ENCODE measurements at places on chromosomes 4 and X.

DNA sequence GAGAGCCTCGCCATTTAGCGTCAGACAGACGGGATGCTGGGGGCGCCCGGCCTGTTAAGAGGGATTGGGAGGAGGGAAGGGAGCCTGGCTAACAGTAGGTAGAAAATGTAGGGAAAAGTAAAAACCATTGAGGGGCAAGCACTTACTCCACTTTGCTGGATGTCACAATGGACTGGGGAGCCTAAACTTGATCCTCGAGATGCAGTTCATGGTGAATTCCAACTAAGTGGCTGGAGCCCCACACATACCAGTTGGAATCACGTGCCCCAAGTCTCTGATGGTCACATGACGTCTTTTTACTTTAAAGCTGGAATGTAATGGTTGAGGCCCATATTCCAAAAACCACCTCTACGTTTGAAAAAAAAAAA is 1.5 kb downstream of the PLS3 start:
- DNase-seq = no peak

DNA sequence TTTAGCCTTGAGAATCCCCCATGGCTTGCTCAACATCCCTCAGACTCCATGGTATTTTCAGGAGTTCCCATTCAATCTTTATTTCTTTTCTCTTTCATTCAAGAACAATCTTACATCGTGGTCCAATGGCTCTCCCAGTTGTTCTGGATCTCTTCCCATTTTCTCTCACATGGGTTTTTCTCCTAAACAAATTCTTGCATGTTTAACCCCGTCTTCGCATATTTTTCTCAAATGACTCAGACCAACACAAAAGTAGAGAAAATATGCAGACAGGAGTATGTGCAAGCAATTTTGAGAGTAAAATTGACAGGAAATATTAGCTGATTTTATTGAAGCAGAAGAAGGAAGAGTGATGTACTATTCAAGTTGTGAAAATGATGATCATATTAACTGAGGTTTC is 396.4 kb upstream of the TRAM1L1 start:
- no peak for DNase-seq

GRCh38 chrX:16466640-16467432 is 183.1 kb upstream of the S100G start:
- DNase-seq = no peak

DNA sequence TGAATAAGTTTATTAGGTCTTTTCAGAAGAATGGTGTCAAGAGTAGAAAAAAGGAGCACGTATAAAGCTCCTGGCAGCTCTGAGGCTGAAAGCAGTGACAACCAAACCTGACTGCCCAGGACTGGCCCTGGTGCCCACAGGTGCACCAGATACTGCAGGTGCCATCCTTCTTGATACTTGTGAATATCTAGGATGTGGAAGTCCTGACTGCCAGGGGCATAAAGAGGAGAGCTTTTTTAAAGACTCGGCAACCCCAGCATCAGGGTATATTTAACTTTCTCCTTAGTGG is 60.7 kb downstream of the TMEM150C start:
- DNase-seq = no peak

GRCh38 chr4:22932326-22932725 is 239.6 kb downstream of the GBA3 start:
- no peak for DNase-seq

DNA sequence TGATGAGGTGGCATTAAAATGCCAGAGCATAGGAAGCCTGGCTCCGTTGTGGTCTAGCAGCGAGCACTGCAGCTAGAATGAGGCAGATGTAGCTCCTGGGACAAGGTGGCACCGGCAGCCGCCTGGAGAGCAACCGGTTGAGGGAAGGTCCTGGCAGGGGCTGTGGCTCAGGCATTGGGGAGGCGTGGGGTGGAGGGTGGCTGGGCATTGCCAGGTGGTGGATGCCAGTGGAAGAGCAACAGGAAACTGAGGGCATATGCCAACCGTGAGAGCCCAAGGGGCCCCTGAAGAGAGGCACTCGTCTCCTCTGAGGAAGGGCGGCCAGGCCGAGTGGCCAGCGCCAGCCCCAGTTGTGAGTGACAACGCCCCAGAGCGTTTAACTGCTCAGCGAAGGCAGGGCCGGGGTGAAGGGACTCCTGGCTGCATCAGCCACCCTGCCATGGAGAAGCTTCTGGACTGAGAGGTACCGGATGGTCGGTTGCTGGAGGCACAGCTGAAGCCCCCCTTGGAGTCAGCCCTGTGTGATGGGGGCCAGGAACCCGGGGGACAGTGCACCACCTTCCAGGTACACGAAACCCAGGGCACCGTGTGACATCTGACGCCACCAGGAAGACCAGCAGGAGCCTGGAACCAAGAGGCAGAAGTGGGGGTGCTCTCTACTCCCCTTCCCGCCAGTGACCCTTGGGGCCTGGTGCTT is 13.2 kb upstream of the PDE6B start:
- DNase-seq = no peak

DNA sequence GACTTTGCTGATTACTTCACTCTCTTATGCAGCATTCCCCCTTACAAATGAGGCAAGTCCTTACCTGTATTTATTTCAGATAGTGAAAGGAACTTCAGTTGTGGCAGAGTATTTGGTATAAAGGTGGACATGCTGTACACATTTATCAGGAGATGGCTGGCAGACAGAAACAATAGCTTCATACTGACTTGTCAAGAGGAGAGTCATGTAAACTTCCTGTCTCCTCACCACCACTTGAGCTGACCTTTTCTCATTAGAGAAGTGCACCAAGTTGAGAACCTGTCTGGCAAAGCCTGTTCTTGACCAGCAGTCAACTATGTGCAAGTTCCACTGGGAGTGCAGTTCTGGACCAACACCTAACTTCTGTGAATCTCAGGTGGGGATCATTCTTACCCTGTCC is 80.8 kb downstream of the LARP1B start:
- DNase-seq = no peak

DNA sequence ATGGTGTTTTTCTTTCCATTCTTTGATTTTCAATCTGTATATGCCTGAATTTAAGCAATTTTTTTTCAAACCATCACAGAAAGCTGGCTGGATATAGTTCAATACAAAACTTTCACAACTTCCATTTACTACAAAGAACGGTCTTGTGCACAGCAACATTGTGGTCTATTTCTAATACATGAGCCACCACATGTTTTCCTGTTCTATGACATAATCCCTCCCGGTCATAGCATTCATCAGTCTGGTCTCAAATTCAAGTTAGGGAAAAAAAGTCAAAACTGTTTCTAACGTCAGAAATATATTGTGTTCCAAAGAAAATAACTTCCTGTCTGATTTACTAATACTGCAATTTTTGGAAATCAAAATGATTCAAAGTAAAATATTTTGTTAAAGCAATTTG is 7.5 kb upstream of the CXCL6 start:
- no peak for DNase-seq

DNA sequence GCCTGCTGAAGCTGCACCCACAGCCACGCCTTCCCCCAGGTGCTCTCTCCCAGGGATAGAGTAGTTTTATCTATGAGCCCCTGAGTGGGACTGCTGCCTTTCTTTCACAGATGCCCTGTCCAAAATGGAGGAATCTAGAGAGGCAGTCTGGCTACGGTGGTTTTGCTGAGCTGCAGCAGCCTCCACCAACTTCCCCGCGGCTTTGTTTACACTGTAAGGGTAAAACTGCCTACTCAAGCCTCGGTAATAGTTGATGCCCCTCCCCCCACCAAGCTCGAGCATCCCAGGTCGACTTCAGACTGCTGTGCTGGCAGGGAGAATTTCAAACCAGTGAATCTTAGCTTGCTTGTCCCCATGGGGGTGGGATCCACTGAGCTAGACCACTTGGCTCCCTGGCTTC is 84.5 kb downstream of the PRKG2 start:
- DNase-seq = no peak

GRCh38 chr4:56127716-56128115 is 179.0 kb downstream of the CEP135 start:
- DNase-seq = no peak

GRCh38 chrX:154051201-154051810 is 31.6 kb upstream of the IRAK1 start:
- DNase-seq = peak; percentile 41

DNA sequence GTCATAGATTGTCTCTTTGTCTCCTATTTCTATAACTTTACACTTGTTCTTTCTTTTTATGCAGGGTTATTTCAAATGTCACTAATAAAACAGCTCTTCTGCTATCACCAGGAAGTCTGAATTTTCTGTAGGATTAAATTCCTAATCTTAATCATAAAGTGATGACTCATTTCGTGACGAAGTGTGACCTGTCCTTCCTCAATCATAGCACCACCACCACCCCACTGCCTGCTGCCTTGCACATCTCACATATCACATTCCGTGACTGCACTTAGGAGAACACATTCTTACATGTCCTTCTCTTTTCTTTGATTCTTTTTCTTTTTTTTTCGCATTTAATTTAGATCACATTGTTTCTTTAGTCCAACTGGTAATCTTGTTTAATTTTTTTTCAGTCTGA is 57.7 kb upstream of the UGT2B7 start:
- no peak for DNase-seq

DNA sequence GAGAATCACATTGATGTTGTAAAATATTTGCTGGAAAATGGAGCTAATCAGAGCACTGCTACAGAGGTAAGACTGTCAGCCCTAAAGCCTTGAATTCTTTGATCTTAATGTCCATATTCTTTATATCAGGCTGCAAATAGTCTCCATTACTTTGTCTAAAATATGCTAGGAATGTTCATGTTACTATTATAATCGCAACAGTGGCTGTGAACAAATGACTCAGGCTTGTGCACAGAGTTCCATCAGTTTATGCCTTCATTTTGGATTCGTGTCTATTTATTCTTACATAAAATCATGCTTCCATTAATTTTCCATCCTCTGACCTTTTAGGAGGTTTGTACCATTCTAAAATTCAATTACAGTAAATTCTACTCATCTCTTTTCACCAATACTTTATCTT is 182.7 kb downstream of the ANK2 start:
- DNase-seq = no peak

GRCh38 chrX:69815063-69815462 is 199.2 kb downstream of the EDA start:
- DNase-seq = no peak

DNA sequence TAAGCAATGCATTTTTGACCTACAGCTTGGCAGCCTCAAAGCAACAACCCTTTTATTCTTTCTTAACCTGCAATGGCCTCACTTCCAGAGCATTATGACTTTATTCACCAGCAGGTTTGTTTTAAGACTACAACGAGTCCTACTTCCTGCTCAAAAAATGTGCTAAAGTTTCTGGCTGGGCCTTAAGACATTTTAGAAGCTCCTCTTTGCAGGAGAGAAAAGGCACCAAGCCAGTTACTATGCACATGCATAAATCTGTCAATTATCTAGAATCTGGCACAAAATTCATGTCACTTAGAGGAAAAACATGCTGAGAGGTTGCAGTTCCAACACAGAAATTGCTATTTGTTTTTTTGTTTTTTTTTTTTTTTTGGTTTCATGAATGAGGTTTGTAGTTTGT is 223.0 kb upstream of the EPHA5 start:
- no peak for DNase-seq

Measured in stimulated activated CD4-positive, alpha-beta T cell treated with anti-CD3 and anti-CD28 coated beads, TNF-alpha, amount 100 ng/mL, for 48 hours (primary cell).